ENCODE measurements at places on chromosomes 13 and 19. TPM values are rescaled to one million over a fixed set of nuclear protein-coding genes. Genes with fewer than 3 reads are reported as not detected.

TEX101 gene
- not detected for total RNA-seq

RASA3 gene
- total RNA-seq = 19.8 TPM

PEAK3 gene
- total RNA-seq = not detected

AZU1 gene
- not detected for total RNA-seq

DNA sequence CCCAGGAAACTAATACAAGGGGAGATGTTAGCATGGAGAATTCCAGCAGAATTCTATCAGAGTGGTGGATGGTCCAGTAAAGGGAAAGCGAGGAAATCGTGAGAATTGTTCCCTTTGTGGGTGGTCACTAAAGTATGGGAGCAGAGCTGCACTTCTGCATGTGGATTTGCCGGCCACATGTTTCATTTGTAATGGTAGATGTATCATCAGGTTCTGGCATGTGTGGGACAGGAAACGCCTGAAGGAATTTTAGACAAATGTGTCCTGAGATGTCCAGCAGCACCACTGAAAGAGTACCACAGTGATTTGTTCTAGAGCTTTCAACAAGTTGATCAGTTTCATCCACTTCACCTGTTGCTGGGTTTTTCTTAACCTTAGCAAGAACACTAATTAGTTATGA, 308.4 kb downstream of the SHISA2 start:
- H3K27me3 ChIP-seq = no peaks in the 10 kb centered on the region
- H3K27ac ChIP-seq = peak overlapping the region; percentile 41
- H3K36me3 ChIP-seq = no peaks in the 10 kb centered on the region
- DNase-seq = no peak
- H3K4me1 ChIP-seq = peaks cover 22% of the 10 kb centered on the region
- H3K4me3 ChIP-seq = no peak overlapping the region

DNA sequence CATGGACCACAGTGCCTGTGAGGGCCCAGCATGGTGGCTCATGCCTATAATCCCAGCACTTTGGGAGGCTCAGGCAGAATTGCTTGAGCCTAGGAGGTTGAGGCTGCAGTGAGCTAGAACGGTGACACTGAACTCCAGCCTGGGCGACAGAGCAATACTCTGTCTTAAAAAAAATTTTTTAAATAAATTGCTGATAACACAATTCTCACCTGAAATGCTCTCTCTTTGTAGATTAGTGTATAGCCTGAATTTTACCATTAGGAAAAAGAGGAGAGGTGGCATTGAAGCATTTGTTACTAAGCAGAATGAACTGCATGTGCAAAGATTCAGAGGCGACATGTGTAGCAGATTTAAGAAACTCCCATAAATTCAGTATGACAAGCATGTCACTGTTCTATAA, 29.1 kb upstream of the MAP3K10 start:
- H3K4me3 ChIP-seq = no peak overlapping the region
- no peak for DNase-seq
- no peaks in the 10 kb centered on the region for H3K4me1 ChIP-seq
- H3K27me3 ChIP-seq = no peaks in the 10 kb centered on the region
- H3K36me3 ChIP-seq = no peaks in the 10 kb centered on the region

DNA sequence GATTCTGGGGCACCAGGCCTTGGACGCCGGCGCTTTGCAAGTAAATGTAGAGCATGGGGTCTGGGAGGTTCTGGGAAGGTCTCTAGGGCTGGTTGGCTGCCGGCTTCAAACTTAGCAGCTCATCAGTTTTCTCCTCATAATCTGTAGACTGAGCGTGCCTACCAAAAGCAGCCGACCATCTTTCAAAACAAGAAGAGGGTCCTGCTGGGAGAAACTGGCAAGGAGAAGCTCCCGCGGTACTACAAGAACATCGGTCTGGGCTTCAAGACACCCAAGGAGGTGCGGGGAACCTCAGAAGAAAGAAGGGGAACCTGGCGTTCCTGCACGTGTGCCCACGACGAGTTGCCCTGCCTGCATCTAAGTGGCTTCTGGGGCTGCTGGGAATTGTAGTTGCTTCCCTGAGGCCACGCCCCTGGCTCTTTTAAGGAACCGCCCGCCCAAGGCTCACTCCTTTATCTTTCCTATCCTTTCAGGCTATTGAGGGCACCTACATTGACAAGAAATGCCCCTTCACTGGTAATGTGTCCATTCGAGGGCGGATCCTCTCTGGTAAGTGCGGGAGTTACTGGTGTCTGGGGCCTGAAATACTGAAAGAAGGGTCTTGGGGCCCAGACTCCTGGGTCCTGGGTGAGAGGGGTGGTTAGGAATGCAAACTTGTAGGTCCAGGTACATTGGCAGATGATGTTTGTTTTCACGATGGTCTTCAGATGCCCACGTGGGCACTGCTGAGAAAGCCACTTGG, 984 bp downstream of the RPS11 start:
- H3K36me3 ChIP-seq = peaks cover 54% of the 10 kb centered on the region
- peak overlapping the region; percentile 56 for H3K4me3 ChIP-seq
- H3K27ac ChIP-seq = peak overlapping the region; percentile 71
- peaks cover 15% of the 10 kb centered on the region for H3K4me1 ChIP-seq
- peak; percentile 68 for DNase-seq

DNA sequence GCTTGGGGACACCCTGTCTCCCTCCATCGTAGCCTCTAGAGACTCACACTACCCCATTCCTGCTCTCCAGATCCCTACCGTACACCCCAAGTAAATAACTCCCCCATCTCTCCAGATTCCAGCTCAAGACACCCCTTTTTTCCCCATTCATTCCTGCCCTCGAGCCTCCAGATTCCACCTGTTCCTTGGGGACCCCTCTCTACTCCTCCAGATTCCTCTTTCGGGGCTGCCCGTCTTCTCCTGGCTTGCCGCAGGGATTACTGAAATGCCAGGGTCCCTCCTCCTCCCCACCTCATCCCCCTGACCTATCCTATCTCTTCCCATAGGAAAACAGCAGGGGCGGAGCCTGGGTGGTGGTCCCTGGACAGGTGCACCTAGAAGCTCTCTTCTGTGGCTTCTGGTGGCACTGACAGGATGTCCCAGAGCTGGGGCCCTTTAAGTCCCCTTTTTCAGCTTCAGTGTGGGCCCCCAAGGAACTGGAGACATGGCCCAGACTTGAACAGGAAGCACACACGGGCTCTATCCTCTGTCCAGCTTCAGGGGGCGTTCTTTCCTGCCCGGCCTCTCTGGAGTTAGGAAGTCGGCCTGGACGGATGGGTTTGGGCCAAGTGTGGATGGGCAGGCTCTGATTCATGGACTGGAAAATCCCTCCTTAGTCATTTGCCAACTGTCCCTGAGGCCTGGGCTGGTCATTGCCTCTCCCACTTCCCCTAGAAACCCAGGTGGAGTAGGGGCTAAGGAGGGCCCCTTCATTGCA, 1.2 kb downstream of the ZSWIM4 start:
- peak overlapping the region; percentile 88 for H3K27ac ChIP-seq
- peak overlapping the region; percentile 86 for H3K4me3 ChIP-seq
- no peaks in the 10 kb centered on the region for H3K27me3 ChIP-seq

DNA sequence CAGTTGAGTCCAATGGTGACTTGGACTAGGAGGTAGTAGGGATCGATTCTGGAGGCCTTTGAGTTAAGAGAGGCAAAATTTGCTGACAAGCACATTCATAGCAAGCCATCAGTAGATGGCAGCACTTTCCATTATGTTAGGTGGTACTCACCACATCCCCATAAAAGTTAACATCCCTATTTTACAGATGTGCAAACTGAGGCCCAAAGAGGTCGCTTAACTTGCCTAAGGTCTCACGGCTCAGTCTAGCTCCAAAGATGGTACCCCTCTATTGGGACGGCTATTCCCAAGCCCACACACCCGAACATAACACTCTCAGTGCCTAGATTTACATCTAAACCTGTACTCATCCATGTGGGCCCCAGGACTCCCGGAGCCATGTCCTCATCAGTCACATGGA, 21.5 kb upstream of the FOSB start:
- no peak overlapping the region for H3K27ac ChIP-seq
- no peaks in the 10 kb centered on the region for H3K27me3 ChIP-seq
- DNase-seq = no peak
- H3K4me3 ChIP-seq = no peak overlapping the region

DNA sequence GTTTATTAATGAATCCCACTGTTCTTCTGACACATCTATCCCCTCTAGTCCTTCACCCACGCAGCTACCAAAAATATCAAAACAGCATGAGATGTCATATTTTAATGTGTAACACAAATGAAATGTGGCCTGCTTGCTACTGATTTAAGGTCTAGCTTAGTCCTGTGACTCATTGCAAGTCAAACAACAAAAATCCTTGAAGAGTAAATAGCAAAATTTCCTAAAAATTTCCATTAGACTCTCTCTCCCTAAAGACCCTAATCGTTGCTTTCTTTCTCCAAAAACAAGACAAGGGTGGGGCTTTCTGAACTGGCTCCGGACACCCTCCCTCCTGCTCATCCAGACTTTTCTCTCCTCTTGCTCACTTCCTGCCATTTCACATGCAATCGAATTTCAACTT, 99.9 kb upstream of the IPO5 start:
- H3K27ac ChIP-seq = no peak overlapping the region
- H3K4me1 ChIP-seq = peaks cover 17% of the 10 kb centered on the region
- H3K36me3 ChIP-seq = no peaks in the 10 kb centered on the region
- H3K27me3 ChIP-seq = no peaks in the 10 kb centered on the region

- H3K27me3 ChIP-seq = no peaks in the 10 kb centered on the region
- peaks cover 92% of the 10 kb centered on the region for H3K36me3 ChIP-seq
- DNase-seq = no peak
- H3K27ac ChIP-seq = no peak overlapping the region
Measured at GRCh38 chr19:58311345-58311865, 6.2 kb downstream of the ERVK3-1 start.

- H3K27me3 ChIP-seq = no peaks in the 10 kb centered on the region
- H3K27ac ChIP-seq = no peak overlapping the region
- H3K36me3 ChIP-seq = no peaks in the 10 kb centered on the region
- H3K4me3 ChIP-seq = no peak overlapping the region
- no peak for DNase-seq
- H3K4me1 ChIP-seq = peaks cover 12% of the 10 kb centered on the region
Measured at GRCh38 chr19:34662919-34663318, 14.0 kb downstream of the SCGB2B2 start.

DNA sequence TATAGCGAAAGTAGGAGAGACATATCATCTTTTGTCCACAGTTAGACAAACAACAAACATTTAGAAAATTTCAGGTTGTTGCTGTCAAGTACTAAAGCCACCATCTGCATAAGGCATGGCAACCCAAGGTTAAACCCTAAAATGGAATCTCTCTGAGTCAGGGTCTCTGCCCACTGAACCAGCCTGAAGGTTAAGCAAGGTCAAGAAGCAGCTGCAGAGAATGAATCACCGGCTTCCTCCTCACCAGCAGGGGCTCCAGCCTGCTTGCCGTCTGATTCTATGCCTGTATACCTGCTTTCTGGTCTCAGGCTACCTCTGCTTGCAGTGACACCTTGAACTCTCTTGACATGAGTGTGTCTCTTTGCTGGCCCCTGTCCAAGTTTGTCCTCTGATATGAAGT, 726.2 kb upstream of the SGCG start:
- H3K27me3 ChIP-seq = no peaks in the 10 kb centered on the region
- no peak for DNase-seq
- no peak overlapping the region for H3K4me3 ChIP-seq
- H3K4me1 ChIP-seq = no peaks in the 10 kb centered on the region
- H3K27ac ChIP-seq = no peak overlapping the region

DNA sequence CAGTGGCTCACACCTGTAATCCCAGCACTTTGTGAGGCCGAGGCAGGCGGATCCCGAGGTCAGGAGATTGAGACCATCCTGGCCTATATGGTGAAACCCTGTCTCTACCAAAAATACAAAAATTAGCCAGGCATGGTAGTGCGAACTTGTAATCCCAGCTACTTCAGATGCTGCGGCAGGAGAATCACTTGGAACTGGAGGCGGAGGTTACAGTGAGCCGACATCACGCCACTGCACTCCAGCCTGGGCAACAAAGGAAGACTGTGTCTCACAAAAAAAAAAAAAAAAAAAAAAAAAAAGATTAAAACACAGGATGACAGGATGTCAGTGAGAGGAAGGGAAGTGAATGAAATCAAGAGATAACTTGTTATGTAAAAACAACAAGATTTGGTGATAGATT, 1158.5 kb downstream of the PCDH9 start:
- H3K4me3 ChIP-seq = no peak overlapping the region
- no peak for DNase-seq
- H3K27ac ChIP-seq = no peak overlapping the region
- H3K27me3 ChIP-seq = no peaks in the 10 kb centered on the region
- no peaks in the 10 kb centered on the region for H3K4me1 ChIP-seq

GRCh38 chr19:14761607-14762006, 16.8 kb downstream of the ADGRE2 start:
- no peak for DNase-seq
- no peak overlapping the region for H3K27ac ChIP-seq
- H3K4me3 ChIP-seq = no peak overlapping the region
- H3K36me3 ChIP-seq = no peaks in the 10 kb centered on the region

GRCh38 chr13:39616087-39616694, 13.2 kb upstream of the LHFPL6 start:
- no peak overlapping the region for H3K27ac ChIP-seq
- H3K36me3 ChIP-seq = no peaks in the 10 kb centered on the region
- DNase-seq = peak; percentile 25
- H3K4me3 ChIP-seq = no peak overlapping the region
- no peaks in the 10 kb centered on the region for H3K4me1 ChIP-seq

- no peaks in the 10 kb centered on the region for H3K27me3 ChIP-seq
- H3K27ac ChIP-seq = no peak overlapping the region
- H3K4me1 ChIP-seq = no peaks in the 10 kb centered on the region
- H3K36me3 ChIP-seq = no peaks in the 10 kb centered on the region
- no peak overlapping the region for H3K4me3 ChIP-seq
- no peak for DNase-seq
Measured at GRCh38 chr13:91153372-91153771, 194.1 kb upstream of the MIR17HG start.

DNA sequence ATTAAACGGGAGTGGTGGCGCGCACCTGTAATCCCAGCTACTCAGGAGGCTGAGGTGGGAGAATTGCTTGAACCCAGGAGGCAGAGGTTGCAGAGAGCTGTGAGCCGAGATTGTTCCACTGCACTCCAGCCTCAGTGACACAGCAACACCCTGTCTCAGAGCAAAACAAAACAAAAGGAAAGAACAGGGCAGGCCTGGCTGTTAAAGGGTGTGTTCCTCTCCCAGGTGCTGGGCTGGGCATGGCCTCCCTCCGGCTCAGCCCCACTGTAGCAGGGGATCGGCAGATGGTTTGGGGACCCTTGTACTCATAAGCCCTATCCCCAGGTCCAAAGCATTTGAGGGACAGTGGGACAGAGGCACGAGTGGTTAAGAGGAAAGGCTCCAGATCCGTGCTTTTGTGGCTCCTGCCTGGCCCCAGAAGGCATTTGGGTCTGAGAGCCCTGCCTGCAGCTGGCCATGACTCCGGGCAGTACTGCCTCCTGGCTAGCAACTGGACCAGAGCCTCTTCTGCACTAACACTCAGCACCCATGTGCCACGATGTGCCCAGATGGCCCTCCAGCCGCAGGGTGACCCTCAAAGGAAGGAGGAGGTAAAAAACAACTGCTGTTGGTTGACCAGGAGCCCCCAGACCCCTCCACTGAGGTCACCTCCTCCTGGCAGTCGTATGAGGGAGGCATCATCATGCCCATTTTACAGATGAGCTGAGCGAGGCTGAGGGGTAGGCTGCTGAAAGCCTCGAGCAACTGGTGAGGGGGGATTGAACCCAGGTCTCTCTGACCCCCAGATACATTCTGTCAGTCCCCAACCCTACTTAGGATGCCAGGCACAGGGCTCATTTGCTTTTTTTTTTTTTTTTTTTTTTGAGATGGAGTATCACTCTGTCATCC, 10.0 kb downstream of the RFX1 start:
- H3K36me3 ChIP-seq = peaks cover 9% of the 10 kb centered on the region
- no peak overlapping the region for H3K27ac ChIP-seq
- no peaks in the 10 kb centered on the region for H3K27me3 ChIP-seq
- H3K4me1 ChIP-seq = no peaks in the 10 kb centered on the region
- H3K4me3 ChIP-seq = no peak overlapping the region
